ENCODE measurements at places on chromosomes 4 and X. TPM values are rescaled to one million over a fixed set of nuclear protein-coding genes. Genes with fewer than 3 reads are reported as not detected.

Gene PROM1
- total RNA-seq, result not detected

Gene CRLF2
- total RNA-seq, result 1.3 TPM

- H3K27me3 ChIP-seq, result peaks cover 24% of the 10 kb centered on the region
- no peaks in the 10 kb centered on the region for H3K36me3 ChIP-seq
- DNase-seq, result no peak
- no peaks in the 10 kb centered on the region for H3K4me1 ChIP-seq
- H3K27ac ChIP-seq, result no peak overlapping the region
- H3K4me3 ChIP-seq, result no peak overlapping the region
Measured at GRCh38 chrX:72057849-72058248, 73.9 kb downstream of the RTL5 start.

DNA sequence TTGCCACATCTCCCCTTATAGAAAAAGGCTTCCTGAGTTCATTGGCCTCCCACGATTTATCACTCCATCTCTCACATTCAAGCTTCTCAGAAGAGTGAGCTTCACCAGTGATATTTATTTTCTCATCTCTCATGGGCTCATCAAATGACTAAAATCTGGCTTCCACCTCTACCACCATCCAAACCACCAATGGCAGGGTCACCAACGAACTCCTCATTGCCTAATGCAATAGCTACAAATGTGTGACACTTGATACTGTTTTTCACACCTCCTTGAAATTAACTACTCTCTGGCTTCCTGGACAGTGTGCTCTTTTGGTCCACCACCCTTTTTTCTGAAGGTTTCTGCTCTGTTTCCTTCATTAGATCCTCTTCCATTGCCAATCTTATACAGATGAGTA lies 129.0 kb downstream of the SH2D1A start:
- no peaks in the 10 kb centered on the region for H3K4me1 ChIP-seq
- no peaks in the 10 kb centered on the region for H3K36me3 ChIP-seq
- H3K4me3 ChIP-seq, result no peak overlapping the region
- no peak for DNase-seq
- H3K27ac ChIP-seq, result no peak overlapping the region
- H3K27me3 ChIP-seq, result peaks cover 1% of the 10 kb centered on the region

DNA sequence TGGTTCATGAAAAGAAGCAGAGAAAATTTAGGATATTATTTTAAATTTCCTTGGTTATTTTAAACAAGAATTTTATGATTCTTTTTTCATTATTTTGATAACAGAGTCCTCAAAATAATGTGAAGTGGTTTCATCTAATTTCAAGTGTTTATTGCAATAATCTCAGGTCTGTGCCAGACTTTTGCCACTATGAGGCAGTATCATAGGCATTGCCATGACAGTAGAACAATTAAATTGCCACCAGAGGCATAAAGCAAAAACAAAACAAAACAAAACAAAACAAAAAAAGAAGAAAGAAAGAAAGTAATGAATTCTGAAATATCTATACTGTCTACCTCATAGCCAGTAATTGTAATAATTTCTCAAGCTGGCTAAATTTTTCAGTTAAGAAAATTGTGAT lies 739.2 kb downstream of the KCTD8 start:
- DNase-seq, result no peak
- no peaks in the 10 kb centered on the region for H3K4me1 ChIP-seq
- no peak overlapping the region for H3K4me3 ChIP-seq
- H3K27ac ChIP-seq, result no peak overlapping the region
- H3K36me3 ChIP-seq, result no peaks in the 10 kb centered on the region

GRCh38 chr4:4308800-4309441 lies 18.9 kb downstream of the ZBTB49 start:
- H3K27ac ChIP-seq, result no peak overlapping the region
- H3K4me1 ChIP-seq, result no peaks in the 10 kb centered on the region
- H3K4me3 ChIP-seq, result no peak overlapping the region
- no peak for DNase-seq
- H3K27me3 ChIP-seq, result no peaks in the 10 kb centered on the region

Data from activated T-helper 1 cell treated with anti-CD3 and anti-CD28 coated beads, Interleukin-12 subunit alpha, Interleukin-12 subunit beta, Interleukin-2, Interleukin-4 antibody, amounts not matched to agents 30 ng/mL and 10 ng/mL and 1 ng/mL, durations not matched to agents 14 hours and 24 hours and 36 hours (primary cell).